Panc1 (cell line): ENCODE measurements at places on chromosomes 5 and 9. TPM values are rescaled to one million over a fixed set of nuclear protein-coding genes. Genes with fewer than 3 reads are reported as not detected.

The PCDHA9 gene
- total RNA-seq, result 0.21 TPM

The RNF208 gene
- 11.5 TPM for total RNA-seq

The DBH gene
- total RNA-seq, result not detected

The TLX3 gene
- not detected for total RNA-seq

The GRM6 gene
- not detected for total RNA-seq

The SLC25A51 gene
- 23.4 TPM for total RNA-seq

The PKN3 gene
- 19.9 TPM for total RNA-seq

The INSL6 gene
- not detected for total RNA-seq

The C9orf153 gene
- total RNA-seq, result not detected

The HTR4 gene
- total RNA-seq, result not detected

The CCDC180 gene
- 2.9 TPM for total RNA-seq

The C8G gene
- total RNA-seq, result 2.9 TPM
